ENCODE measurements at places on chromosomes 11 and 22.

DNA sequence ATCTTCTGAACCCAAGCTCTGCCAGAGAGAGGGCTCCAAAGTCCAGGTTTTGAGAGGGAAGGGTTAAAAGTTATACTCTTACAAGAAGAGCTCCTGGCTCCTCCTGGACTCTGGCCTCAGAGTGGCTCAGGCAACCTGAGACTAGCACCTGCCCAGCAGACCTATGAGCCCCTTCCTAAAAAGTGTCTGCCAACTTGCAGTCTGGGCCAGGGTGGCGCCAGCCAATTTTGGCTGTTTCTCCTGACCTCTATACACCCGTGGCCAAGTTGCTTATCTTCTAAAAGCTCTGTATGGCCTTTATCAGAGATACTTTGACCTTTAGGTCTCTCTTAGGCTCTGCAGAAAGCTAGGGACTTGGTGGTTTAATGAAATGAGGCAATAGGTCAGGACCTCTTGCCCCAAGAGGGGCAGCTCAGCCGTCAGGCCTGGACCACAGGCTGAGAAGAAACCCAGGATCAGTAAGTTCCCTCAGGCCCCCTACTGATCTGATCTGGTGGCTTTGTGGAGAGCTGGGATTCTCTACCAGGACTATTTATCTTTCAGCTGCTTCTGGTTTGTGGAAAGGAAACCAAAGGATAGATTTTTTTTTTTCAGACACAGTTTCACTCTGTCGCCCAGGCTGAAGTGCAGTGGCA is 10.3 kb upstream of the UCP3 start:
- DNase-seq: no peak

- DNase-seq: peak; percentile 30
Observed at GRCh38 chr22:22884888-22885840, 2.5 kb upstream of the IGLL5 start.

DNA sequence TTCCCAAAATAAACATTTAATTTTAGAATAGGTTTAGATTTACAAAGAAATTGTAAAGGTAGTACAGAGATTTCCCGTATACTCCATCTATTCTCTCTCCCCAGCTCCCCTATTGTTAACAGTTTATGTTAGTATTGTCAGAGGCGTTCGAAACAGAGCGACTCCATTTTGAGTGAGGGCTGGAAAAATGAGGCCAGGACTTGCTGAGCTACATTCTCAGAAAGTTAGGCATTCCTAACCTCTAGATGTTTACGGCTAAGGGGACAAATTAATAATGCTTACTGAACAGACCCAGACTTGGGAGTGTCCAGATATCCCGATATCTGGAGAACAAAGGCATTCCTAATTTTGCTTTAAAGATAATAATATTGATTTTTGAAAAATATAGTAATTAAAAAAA is 12.4 kb upstream of the NUP160 start:
- no peak for DNase-seq

DNA sequence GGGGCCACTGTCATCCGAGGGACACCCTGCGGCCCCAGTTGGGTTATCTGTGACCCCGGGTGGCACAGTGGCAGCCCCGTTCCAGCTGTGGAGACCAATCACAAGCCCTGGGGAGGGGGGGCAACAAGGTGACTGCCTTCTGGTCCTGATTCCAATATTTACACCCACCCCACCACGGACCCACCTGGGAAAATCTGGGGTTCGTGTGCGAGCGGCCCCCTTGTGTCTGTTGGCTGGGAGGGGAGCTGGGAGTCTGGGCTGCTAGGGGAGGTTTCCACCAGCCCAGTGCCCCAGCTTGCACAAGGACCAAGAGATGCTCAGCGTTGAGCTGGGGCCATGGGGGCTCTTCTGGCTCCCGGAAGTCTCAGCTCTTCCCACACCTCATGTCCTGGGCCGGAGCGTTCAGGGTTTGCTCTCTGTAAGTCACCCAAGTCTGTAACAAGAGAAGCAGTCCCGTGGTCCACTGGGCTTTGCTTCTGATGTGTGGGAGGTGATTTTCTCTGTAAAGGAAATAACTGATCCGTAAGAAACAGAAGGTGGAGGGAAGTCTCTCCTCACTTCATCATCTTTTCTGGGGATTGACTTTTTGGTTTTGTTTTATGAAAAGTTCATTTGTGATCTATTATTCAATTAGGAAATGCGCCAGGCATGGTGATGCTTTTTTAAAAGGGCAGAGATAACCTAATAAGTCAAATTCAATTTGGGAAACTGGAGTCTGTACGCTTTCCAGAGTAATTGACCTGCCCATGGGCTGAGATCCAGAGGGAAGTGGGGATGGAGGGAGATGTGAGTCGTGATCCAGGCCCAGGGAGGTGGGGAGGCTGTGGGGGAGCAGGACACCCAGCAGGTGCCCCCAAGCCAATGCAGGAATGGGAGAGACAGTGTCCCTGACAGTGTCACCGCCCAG is 22.4 kb upstream of the GAL start:
- no peak for DNase-seq

DNA sequence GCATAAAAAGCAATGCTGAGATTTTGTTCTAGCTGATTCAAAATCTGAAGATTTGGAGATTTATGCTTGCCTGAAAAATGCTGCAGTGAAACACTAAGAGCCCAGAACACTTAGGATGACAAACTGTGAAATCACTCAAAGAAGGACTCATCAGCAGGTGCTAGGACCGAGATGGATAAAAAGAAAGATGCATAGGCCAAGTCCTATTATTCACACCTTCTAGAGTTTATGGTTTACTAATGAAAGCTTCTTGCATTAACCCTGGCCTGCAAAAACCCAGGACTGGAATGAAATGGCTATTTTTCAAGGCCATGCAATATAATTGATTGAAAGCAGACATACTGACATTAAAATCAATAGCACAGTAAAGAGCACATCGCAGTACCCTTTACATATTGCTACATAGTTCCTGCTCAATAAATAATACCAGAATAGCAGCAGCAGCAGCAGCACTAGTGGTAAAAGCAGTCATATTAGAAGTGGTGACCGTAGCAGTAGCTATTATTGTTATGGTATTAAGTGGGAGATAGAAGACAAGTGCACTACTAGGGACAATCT is 161.7 kb downstream of the RAB38 start:
- no peak for DNase-seq

DNA sequence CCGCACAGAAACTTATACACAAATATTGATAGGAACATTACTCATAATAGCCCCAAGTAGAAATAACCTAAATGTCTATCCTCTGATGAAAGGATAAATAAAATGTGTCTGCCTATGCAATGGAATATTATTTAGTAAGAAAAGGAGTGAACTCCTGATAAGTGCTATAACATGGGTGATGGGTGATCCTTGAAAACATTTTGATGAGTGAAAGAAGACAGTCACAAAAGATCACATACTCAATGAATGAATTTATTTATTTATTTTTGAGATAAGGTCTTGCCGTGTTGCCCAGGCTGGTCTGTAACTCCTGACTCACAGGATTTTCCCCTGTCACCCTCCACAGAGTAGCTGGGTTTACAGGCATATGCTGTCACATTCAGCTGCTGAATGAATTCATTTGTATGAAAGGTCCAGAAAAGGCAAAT is 17.3 kb downstream of the RNF121 start:
- no peak for DNase-seq

DNA sequence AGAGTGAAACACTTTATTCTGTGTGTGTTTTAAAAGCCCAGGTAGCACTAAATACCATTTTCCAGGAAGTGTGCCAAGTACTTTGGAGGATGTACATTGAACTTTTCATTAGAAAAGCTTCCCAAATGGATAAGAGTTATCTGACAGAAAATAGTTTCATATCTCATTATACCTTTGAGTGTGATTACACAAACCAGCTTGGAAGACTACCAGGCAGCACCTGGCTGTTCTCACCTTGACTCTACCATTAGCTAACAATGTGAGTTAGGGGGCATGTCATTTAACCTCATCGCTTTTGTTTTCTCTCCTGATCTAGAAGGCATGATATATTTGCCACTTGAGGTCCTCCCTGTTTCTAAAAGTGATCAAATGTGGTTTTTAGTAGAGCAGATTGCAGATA is 50.2 kb downstream of the GRM5 start:
- DNase-seq: no peak

- DNase-seq: no peak
Observed at GRCh38 chr11:21037850-21038249, 368.5 kb downstream of the NELL1 start.

GRCh38 chr11:16605894-16606783 is 132.3 kb upstream of the C11orf58 start:
- DNase-seq: peak; percentile 73

- peak; percentile 44 for DNase-seq
Observed at GRCh38 chr22:45284705-45285262, at the start of gene UPK3A. UPK3A (plus strand) TSS chr22:45284949; CDS start chr22:45285014, 65 bp downstream.

GRCh38 chr11:71129624-71130023 is 122.8 kb downstream of the SHANK2 start:
- no peak for DNase-seq

GRCh38 chr11:114169821-114170220 is 110.3 kb downstream of the ZBTB16 start:
- no peak for DNase-seq

GRCh38 chr22:25843660-25844405 is 101.8 kb downstream of the MYO18B start:
- DNase-seq: no peak

DNA sequence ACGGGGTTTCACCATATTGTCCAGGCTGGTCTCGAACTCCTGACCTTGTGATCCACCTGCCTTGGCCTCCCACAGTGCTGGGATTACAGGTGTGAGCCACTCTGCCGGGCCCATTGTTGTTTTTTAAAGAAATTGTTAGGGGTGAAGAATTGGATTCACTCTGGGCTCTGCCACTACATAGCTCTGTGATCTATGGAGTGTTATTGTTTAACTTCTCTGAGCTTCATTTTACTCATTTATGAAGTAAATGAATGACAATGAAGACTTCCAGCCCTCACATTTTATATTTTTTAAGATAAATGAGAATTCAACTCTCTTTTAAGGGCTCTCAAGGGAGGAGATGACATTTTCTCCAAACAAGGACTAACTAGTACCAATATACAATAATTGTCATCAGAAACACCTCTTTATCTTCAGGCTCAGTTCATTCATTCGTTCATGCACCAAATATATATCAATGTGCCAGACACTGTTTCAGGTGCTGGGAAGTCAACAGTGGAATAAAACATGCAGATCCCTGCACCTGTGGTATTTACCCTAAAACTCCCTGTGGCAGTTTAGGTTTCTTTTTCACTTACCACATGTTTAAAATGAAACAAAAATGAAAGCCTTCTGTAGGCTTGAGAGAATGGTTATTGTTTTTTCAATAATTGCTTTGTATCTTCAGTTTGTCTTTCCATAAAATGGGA is 23.5 kb upstream of the GRAMD1B start:
- DNase-seq: no peak

DNA sequence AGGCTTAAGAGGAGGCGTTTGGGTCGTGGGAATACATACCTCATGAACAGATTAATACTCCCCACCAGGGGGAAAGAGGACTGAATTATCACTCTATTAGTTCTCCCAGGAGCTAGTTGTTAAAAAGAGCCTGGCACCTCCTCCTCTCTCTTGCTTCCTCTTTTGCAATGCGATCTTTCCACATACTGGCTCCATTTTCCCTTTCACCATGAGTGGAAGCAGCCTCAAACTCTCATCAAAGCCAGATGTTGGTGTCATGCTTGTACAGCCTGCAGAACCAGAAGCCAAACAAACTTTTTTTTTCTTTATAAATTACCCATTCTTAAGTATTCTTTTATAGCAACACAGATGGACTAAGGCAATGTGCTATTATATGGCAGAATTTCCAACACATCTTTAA is 258.5 kb downstream of the FAM76B start:
- no peak for DNase-seq

- DNase-seq: no peak
Observed at GRCh38 chr11:44752300-44752699, 25.5 kb downstream of the TSPAN18 start.

GRCh38 chr11:128273736-128274135 is 313.6 kb downstream of the ETS1 start:
- DNase-seq: no peak

- no peak for DNase-seq
Observed at GRCh38 chr11:120608760-120609211, 97.2 kb downstream of the GRIK4 start.
